ENCODE measurements at places on chromosomes 6 and 20.

DNA sequence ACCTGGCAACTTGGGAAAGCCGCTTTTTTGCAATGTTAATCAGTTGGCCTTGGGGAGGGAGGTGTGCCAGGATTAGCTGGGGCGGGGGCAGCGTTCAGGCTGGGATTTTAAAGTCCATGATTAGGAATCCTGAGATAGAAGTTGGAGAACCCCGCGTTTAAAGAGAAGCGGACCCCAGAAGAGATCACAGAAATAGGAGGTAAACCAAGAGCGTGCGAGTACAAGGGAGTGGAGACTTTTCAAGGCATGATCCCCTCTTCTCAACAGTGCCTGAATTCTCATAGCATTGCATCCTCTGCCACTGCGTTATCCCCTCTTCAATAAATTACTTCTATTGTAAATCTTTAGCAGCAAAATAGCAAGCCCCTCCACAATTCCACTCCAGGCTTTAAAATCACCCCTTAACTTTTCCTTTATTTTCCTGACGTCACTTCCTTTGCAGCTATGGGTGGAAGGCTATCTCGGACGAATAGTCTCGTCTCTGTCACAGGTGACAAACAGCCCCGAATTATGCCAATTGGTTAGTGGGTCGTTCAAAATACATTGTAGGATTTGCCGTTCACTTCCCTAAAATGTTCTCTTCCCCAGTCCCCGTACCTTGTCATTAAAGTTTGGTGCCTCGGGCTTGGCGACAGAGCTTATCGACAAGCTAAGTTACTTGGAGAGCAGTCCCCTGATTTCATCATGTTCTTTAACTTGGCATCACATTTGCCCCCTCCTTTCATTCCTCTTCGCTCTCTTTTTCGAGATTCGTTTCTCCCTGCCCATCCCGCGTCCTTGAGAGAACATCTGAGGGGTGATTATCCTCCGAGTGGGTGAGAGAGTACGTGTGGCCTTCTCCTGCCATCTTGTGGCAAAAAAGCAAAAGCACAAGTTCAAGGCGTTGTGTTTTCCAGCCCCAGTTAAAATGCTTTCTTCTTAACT, 17.1 kb downstream of the OR2B2 start:
- no peak for DNase-seq

GRCh38 chr6:108850669-108851465, 2.6 kb downstream of the ARMC2 start:
- DNase-seq: no peak

GRCh38 chr6:82277686-82278085, 30.1 kb upstream of the IBTK start:
- DNase-seq: no peak

- DNase-seq: no peak
These were observed 92.7 kb downstream of the DACT2 start for GRCh38 chr6:168226902-168227318.

- DNase-seq: no peak
These were observed 160.4 kb downstream of the TMEM242 start for GRCh38 chr6:157162766-157163433.

GRCh38 chr6:15526212-15526701, 136.6 kb downstream of the DTNBP1 start:
- DNase-seq: no peak

- DNase-seq: no peak
These were observed 65.9 kb downstream of the RIN2 start for GRCh38 chr20:19823971-19824370.

GRCh38 chr20:47614703-47615309, 113.1 kb downstream of the NCOA3 start:
- DNase-seq: no peak

DNA sequence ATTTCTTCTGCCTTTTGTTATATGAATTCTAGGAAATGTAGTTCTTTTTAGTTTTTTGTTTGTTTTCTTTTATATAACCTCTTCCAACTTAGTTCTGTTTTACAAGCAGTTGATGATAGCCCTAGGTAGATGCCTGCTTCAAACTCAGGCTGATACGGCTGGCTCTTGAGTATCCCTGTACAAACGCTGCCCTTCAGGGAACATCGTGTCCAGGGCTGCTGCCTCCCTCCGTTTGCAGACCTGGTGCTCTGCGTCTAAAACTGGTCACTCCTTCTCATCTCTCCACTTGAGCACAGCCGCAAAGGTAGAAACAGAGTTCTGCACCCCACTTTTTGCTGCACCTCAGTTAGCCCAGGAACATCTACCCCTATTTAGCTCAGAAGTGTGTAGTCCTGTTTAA, 310.1 kb downstream of the PRL start:
- no peak for DNase-seq

GRCh38 chr6:82118150-82118562, 129.4 kb downstream of the IBTK start:
- no peak for DNase-seq

GRCh38 chr20:57717797-57718196, 8.0 kb upstream of the PMEPA1 start:
- DNase-seq: no peak

- DNase-seq: peak; percentile 16
These were observed 25.6 kb upstream of the HLA-DQB1 start for GRCh38 chr6:32692019-32692418.

DNA sequence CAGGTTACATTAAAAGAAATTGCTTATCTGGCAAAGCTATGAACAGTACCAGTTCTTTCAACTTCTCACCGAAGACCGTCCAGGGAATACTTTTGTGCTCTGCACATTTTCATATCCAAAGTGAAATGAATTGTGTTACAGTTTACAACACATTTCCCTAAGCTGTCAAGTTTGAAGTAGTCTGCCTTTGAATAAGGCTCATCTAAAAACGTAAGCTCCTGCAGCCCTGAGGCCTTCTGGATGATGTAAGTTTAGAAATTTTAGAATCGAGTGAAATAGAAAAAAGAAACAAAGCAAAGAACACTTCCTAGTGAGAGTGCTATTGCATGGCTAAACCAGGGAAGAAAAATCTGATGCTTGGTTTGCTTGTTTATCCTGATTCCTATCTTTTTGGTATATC, 653.8 kb downstream of the MMUT start:
- no peak for DNase-seq

DNA sequence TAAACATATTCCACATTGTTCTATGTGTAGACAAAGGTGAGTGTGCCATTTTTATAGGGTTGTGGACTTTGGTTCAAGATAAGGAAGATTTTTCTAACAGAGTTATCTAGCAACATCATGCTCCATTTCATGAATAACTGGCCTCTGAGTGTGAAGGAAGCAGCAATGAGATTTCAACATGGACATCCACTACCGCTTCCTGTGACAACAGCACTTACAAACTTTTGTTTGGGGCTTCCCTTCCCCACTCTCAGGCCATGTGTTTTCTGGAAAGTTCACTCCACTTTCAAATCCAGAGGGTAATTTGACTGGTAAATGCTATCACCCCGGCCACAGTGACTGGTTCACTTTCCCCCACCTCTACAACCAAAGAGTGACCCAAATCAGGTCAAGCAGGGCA, 38.1 kb upstream of the PROKR2 start:
- no peak for DNase-seq

DNA sequence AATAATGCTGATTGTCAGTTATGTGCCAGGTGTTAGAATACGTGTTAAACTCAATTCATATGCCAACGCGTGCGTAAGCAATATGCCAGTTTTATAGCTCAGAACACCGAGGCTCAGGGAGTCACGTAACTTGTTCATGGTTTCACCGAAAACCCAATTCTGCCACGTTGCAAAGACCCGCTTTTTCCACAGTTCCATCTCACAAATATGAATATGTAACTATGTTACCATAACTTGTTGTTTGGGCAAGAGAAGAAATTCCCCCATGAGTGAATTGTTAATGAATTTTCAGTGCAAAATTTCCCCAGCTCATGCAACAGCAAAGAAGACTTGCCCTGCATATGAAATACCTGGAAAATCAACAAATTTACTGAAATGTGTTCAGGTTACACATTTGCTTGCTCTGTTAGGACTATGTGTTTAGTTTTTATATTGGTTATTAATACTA, 30.1 kb downstream of the SF3B5 start:
- no peak for DNase-seq

GRCh38 chr6:1622851-1623768, 13.4 kb downstream of the FOXC1 start:
- no peak for DNase-seq

DNA sequence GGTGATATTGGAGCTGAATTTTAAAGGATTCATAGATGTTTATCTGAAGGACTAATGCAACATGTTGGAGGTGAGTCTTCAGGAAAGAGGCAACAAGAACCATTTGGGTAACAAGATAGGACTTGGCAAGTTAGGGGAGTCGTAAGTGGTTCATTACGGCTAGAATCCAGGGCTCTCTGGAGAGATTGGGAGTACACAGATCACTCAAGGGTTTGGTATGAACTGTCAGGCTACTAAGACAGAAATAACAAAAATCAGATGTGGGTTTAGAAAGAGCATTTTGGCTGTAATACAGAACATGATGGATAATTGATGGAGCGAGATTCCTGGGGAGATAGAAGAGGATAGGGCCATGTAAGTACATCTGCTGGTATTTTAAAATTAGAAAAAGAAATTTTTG, 86.3 kb upstream of the ESR1 start:
- no peak for DNase-seq

DNA sequence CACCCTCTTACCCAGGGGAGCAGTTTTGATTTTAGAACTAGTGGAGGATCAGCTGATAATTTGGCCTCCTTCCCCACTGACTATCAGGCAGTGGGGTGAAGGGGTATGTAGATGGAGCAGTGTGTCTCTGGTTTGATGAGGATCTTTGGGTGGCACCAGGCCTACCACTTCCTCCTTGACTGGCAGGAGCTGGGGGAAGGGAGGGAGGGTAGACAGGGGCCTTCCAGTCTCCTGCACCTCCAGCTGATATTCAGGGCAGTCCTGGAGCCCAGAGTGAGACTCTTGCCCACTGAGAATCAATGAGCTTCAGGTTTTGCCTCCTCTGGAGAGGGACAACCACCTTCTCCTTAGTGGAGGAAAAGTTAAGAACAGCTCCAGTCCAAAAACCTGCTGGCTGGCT, 3.2 kb downstream of the DEF6 start:
- no peak for DNase-seq

GRCh38 chr6:45375449-45375848, 2.3 kb downstream of the SUPT3H start:
- DNase-seq: no peak

DNA sequence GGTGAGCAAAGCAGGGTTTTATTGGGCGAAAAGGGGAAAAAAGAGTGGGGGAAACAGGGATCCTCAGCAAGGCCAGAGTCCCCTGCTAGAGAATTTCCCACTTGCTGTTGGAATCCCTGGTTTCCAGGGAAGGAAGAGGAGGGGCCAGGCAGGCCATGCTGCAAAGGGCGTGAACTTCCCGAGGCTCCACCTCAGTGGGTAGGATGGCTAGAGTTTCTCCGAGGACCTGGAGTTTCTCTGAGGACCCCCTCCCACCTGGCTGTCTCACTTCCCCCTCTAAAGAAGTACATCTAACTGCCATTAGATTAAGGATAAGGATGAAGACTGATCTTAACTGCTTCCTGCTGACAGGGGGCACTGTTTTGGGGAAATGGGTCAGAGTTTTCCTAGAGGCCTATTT, 1239.3 kb upstream of the GJE1 start:
- no peak for DNase-seq

DNA sequence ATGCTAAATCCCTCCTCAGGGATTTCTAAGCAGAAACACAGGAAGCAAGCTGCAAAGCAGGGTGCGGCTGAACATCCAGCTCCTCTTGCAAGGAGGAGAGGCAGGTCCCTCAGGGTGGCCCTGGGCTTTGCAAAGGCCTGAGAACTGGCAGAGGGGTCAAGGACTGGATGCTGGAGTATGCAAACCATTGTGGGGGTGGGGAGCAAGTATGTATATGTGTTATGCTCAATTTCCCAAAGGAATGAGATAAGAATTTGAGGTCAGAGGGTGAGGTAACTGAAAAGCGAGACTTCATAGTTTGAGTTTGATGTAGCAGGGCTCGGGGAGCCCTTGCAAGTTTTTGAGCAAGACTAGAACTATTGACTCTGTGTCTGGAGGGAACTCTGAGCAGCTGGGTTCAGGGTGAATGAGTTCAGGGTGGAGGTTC, 11.2 kb downstream of the SLC22A2 start:
- DNase-seq: no peak

- DNase-seq: no peak
These were observed 12.0 kb upstream of the TRMT11 start for GRCh38 chr6:125974214-125974866.

- DNase-seq: no peak
These were observed 134.4 kb upstream of the COL21A1 start for GRCh38 chr6:56381801-56382251.

DNA sequence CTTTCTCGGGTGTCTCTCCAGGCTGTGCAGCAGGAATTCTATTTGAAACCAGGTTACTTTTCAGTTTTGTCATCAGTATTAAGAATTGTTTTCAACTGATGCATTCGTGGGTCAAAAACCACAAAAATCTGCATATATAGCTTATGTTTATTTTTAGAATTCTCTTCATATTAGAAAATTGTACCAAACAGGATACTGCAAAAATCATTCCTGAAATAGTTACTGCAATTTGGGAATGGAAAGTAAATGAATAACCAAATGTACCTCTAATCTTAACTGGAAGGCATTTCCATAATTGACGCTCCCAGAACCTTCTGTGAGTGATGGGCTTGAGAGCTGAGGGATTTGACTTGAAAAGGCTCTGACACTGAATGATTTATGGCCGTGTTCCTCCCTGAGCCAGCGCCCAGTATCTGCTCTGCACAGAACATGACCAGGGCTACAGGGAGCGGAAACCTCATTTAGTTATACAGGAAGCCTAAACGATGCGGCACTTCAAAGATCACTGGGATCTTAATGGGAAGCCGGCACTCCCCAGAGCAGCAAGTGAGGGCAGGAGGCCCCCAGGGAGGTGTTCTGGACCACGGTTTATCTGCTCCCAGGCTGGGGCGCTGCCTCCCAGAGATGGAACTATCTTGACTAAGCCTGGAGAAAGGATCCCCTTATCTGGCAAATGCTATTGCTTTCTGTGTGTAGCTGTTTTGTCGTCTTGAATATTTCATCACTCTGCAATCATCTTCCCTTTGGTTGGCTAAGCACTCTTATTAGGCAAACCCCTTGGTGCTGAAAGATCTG, 446.0 kb downstream of the QKI start:
- no peak for DNase-seq

GRCh38 chr20:38162878-38163875, 1.9 kb downstream of the TGM2 start:
- no peak for DNase-seq

- DNase-seq: no peak
These were observed 18.1 kb downstream of the SLX4IP start for GRCh38 chr20:10453241-10453640.

- no peak for DNase-seq
These were observed 460.4 kb upstream of the MARCKS start for GRCh38 chr6:113396730-113397129.

DNA sequence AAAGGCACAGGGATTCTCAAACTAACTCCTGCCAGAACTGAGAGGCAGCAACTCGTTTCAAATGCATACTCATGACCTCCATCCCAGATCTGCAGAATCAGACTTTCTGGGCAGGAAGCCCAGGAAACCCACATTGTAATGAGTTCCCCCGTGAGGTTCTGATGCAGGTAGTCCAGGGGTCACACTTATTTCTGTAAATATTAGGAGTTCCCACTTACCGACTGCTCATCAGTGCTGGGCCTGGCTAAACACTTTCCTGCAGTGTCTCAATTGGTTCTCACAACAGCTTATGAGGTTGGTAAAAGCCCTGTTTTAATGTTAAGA, 11.6 kb downstream of the DUSP15 start:
- DNase-seq: no peak

- DNase-seq: no peak
These were observed 14.0 kb upstream of the GMPR start for GRCh38 chr6:16224409-16224808.

Measured in activated CD8-positive, alpha-beta memory T cell treated with anti-CD3 and anti-CD28 coated beads for 1 hour (primary cell).